ENCODE measurements at places on chromosomes 11 and 22.

- DNase-seq, result peak; percentile 33
These were observed 17.6 kb downstream of the MYH9 start for GRCh38 chr22:36369922-36370791.

DNA sequence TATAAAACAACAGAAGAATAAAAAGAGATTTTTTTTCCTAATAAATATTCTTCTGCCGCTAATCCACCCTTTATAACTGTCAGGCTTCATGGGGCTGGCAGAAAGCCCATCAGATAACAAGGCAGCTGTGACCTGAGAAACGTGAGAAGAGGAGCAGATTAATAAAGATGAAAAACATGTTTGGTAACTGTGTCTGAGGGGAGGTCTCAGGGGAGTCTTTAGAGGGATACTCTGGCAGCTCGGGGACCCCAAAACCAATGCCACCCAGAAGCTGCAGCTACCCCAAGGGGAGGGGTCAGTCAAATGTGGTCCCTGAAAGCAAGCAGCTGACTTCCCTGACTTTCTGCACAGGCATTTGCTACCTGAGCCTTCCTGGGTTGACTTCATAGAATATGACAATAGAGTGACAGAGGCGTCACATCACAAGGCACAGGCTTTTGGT, 48.4 kb upstream of the POU2AF1 start:
- DNase-seq, result no peak

- no peak for DNase-seq
These were observed 72.3 kb downstream of the MN1 start for GRCh38 chr22:27729246-27729645.

DNA sequence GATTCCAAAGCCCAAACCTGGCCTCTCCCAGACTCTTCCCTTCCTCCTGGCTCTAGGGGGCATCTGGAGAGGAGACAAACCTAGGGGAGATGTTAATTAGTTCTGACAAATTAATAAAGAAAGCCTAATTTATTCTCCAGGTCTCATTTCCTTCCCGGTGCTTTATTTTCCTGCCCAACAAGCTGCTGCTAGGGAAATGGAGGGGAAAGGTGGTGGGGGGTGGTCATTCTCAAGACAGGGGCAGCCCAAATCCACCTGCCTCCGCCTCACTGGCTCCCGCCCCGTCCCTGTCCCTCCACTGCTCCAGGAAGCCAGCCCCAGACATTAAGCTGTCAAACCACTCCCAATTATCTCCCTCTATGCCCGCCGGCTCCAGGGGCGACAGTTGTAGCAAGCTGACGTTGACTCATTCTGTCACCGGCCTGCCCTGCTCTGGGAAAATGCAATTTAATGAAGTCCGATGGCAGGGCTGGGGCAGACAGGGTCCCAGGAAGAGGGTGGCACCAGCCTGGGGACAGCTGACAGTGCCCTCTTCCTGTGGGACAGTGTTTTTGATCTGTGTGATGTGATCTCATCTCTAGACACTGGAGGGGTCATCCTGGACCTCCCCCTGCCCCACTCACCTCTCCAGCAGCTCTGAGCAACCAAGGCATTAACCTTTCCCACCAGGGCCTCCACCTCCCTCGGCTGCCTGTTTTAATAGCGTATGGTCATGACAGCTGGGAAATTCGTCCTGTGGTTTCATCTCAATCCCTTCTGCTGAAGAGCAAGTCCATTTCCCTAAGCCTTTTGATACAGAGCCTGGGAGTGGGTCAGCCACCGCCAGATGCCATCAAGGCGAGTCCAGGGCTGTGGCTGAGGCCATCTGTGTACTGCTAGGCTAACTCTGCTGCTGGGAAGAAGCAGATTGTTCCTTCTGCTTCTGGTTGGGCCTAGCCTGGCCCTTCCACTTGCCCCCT, 27.1 kb downstream of the NECTIN1 start:
- DNase-seq, result no peak

GRCh38 chr11:3995307-3995706, 99.3 kb upstream of the RRM1 start:
- DNase-seq, result no peak

DNA sequence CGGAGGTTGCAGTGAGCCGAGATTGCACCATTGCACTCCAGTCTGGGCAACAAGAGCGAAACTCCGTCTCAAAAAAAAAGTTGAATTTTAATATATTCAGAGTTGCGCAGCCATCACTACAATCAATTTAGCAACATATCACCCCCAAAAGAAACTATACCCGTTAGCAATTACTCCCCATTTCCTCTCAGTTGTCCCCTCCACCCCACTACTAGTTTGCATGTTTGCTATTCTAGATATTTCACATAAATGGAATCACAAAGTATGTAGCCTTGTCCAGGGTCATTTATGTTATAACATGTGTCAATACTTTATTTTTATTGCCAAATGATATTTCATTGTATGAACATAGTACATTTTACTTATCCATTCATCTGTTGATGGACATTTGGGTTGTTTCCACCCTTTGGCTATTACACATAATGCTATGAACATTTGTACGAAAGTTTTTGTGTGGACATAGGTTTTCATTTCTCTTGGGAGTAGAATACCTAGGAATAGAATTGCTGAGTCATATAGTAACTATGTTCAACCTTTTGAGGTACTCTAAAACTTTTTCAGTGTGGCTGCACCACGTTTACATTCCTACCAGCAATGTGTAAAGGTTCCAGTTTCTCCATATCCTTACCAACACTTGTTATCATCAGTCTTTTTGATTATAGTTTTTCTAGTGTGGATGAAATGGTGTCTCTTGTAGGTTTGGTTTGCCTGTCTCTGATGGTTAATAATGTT, 2.2 kb downstream of the ZNF143 start:
- no peak for DNase-seq

DNA sequence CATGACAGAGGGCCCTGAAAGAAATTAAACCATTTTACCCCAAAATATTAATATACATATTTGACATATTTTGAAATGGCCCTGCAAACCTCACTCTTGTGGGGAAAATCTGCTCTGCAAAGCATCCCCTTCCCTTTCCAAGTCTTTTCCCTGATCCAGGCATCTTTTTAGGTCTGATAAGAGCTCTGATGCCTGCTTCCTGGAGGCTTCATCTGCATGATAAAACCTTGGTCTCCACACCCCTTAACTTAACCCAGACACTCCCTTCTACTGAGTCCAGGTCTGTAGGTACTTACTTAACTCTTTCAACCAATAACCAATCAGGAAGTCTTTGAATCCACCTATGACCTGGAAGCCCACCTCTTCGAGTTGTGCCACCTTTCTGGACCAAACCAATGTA, 1.8 kb upstream of the LGALS12 start:
- no peak for DNase-seq

Measured in activated naive CD4-positive, alpha-beta T cell treated with Interleukin-2 at 50 U/mL for 16 hours (primary cell).